Brain (organoid and tissue), 16 donors: ENCODE measurements at places on chromosomes 6 and 20.

DNA sequence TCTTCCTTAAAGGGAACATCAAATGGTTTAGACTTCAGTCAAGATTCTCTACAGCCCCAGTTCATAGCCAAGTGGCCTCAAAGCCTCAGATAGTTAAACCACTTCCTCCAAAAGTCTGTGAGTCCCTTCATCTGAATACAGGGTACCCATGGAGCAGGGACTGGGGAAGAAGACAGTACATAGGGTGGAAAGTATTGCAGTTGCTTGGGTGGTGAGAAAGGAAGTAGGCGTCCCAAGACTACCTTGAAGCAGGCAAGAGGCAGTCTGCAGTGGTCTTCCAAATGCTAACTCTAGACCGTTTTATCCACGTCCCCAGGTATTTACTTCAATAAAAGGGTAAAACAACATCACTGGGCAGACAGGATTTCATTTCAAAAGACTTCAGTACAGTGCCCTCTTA is 2.0 kb downstream of the FYN start:
- no peak for DNase-seq

DNA sequence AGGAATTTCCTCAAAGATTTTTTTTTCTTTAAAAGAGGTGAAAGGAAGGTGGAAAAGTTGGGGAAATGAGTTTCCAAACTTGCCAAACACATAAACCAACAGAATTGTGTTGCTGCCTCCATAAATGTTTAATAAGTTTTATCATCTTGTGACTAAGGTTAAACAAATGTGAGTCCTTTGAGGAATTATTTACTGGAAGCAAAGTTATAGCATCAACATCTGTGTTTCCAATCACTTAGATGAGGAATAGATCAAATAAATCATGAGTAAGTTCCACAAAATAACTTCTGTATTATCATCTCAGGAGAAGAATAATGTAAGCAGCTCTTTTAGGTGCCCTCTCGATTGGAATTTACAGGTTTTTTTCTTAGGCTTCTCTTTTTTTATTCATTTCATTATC is 20.5 kb downstream of the TSHZ2 start:
- no peak for DNase-seq

- no peak for DNase-seq
Measured at GRCh38 chr20:23021951-23022350, 13.2 kb upstream of the SSTR4 start.

- no peak for DNase-seq
Measured at GRCh38 chr6:73325656-73326055, 28.4 kb downstream of the DPPA5 start.

- DNase-seq = peak; percentile 36
Measured at GRCh38 chr6:107807196-107807811, 16.8 kb downstream of the SCML4 start.

DNA sequence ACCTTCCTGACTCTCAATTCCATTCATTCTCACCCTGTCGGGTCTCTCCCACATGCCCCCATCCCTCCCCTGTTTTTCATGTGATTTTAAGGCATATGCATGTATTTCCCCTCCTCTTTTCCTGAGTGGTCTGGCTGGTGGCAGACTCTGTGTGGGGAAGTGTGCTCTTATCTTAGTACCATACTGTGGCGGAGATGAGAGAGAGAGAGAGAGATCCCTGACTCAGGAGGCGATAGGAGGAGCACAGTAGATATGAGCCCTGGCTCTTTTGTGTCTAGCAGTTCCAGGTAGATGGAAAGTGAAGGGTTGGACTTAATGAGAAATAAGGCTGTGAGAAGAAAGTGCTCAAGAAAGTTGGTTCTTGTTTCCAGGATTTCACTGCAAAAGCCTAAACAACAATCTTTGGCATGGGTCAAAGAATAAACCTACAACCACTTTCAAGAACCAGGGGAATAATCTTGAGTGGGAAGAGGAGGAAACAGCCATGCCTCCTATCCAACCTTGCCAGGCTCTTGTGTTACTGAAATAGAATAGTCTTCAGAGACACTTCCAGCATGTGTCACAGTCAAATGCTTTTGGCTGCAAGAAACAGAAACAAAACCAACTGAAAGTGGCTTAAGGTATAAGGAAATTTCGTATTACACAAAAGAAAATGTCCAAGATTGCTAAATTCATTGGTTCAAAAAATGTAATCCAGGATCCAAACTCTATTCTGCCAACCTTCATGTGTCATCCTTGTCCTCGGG is 123.8 kb upstream of the MYLIP start:
- peak; percentile 62 for DNase-seq

GRCh38 chr6:15255909-15256395 is 10.1 kb downstream of the JARID2 start:
- DNase-seq = no peak

DNA sequence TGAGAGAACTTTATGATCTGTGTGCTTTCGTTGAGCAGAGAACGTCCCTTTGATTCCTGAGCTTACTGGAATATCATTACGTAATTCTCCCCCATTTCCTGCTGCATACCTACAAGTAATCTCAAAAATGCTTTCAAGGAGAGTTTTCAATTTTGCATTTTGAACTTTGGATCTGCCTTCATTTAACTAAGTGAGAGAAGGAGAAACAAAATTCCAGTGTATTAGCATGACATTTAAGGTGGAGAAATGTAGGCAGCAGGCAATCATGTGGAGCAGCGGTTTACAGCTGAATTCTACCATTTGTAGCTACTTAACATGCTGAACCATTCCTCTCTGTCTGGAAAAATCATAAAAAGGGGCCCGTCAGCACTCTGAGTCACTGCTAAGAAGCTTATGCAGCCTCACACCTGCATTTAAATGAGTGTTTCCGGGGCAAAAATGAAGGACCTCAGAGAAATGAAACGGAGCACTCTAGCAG is 451.5 kb downstream of the PLCB1 start:
- peak; percentile 80 for DNase-seq

DNA sequence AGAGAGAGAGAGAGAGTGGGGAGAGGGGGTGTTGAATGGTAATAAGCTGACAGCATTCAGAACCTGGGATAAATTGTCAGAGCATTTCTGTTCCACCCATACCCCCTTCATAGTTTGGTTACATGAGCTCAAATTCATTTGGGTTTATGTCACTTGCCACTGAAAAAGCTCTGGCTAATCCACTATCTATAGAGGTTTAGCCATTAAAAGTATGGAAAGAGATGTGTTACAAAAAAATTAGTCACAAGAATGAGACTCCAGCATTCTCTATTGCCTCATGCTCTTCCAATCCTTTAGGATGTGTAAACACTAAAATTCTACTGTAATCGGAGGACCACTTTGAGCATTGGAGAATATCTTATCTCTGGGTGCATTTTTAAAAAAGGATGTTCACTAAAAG is 297.6 kb upstream of the TCF21 start:
- DNase-seq = no peak
